Daoy (cell line): ENCODE measurements at places on chromosomes 7 and 10.

DNA sequence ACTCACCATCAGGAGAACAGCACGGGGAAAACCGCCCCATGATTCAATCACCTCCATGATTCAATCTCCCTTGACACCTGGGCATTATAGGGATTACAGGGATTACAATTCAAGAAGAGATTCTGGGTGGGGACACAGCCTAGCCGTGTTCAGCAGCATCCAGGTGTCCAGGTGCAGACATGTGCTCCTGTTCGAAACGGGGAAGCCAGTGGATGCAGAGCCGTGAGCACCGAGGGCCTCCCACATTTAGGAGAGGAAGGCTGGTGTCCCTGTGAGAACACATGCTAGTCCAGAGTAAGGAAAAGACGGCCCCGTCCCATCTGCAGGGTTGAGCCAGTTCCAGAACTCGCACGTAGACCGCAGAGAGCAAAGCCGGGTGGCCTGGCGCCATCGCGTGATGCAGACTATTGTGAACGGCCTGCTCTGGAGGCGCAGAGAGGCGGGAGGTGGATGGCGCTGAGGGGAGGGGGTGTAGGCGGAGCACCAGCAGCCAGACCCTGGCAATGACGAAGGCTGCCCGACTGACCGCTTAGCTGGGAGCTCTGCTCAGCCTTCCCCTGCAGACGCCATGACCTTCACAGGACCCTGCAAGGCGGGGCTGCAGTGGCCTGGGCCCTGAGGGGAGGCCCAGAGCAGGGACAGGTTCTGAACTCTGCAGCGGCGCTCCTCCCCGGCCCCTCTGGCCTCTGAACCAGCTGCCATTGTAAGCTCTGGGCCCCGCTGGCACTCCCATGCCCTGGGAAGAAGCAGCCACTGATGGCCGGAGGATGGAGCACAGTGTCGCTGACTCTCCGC lies 141.6 kb upstream of the TCERG1L start:
- DNase-seq = peak; percentile 20

GRCh38 chr7:128783143-128783861 lies 7.7 kb upstream of the OPN1SW start:
- peak; percentile 89 for DNase-seq

DNA sequence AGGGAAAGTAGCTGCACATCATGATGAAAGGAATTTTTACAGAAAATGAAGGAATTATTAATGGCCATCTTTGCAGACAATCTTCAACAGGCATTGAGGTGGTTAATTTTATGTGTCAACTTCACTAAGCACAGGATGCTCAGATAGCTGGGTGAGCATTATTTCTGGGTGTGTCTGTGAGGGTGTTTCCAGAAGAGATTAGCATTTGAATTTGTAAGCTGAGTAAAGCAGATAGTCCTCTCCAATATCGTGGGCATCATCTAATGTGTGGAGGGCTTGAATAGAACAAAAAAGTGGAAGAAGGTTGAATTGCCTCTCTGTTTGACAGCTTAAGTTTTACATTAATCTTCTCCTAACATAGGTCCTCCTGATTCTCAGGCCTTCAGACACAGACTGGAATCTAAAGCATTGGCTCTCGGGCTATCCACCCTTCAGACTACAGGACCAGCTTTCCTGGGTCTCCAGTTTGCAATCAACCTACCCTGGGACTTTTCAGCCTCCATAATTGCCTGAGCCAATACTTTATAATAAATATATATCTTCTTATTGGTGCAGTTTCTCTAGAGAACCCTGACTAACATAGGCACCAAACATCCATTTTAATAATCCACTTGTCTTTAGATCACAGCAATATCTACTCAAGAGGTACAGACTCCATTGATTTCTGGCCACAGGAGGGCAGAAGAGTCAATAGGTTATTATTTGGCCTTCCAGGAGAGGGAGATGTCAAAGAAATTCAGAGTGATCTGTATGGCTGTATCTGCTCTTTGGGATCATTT lies 10.5 kb upstream of the CRPPA start:
- peak; percentile 27 for DNase-seq

GRCh38 chr7:128794020-128794419 lies 2.3 kb downstream of the CCDC136 start:
- DNase-seq = no peak

DNA sequence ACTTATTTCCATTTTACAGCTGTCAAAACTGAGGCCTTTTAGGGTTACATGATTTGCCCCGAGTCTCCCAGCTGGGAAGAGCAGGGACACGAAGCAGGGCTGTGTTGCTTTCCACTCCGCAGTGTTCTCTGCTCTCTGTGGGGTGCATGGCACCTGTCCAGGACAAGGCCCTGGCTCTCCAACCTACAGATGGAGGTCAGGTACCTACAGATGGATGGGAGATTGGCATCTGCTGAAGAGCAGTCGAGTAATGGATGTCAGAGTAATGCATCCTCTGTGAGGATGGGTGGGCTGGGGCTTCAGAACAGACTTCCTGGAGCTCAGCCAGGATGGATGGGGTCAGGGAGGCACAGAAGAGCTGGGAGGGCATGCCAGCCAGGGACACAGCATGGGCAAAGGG lies 85.0 kb downstream of the EMX2 start:
- DNase-seq = no peak

DNA sequence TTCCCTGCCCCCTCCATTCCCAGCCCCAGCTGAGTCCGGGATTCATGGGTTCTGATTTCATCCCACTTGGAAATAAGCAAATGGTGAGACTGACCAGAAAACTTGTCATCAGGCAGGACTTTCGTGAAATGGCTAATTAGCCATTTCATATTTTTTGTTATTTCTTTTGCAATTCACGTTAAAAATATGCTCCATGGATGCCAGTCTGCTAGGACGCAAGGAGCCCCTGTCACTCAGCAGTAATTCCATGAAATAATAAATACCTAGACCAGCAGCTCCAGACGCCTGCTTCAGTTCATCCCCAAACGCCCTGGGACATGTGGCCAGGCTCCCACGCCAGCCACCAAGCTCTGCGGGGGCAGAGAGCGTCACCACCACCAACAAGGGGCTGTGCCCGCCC lies 111.0 kb downstream of the TRIL start:
- DNase-seq = no peak

GRCh38 chr10:46106410-46107255 lies 60.6 kb upstream of the MSMB start:
- DNase-seq = peak; percentile 70

- DNase-seq = no peak
Measured at GRCh38 chr10:5585517-5586206, 60.9 kb downstream of the CALML3 start.

DNA sequence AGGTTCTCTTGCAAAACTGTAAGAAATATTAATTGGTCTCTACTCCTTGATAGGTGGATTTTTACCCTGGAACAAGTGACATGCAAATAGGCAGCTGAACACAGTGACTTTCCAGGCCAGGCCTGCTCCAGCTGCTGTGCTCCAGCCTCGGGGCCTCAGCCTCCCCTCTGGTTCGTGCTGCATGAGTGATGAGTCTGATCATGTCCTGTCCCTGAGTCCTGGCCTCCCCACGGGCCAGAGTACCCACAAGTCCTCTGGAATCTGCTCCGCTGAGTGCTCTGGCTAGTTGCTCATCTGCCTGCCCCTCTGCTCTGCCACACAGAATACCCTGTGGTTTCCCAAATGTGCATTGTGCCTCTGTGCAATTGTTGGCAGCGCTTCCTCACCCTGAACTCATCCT lies 80.1 kb upstream of the PDZD8 start:
- DNase-seq = no peak

GRCh38 chr7:20238754-20239324 lies 21.7 kb upstream of the MACC1 start:
- DNase-seq = peak; percentile 66

GRCh38 chr7:141674702-141675101 lies 27.3 kb downstream of the DENND11 start:
- DNase-seq = peak; percentile 41

DNA sequence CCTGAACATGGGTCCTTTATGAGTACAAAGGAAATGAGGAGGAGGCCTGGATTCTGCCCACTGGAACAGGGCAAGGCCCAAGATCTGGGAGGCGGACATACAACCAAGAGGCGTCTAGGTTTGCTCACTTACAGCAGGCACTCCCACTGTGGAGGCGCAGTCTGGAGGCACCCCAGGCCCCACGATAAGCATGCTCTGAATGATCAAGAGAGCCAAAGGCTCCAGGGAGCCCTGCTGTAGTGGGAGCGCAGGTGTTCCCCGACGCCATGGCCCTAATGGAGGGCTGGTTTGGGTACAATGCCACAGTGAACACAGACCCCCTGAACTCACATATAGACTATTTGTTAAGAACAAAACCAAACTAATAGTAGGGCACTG lies 88.1 kb downstream of the FAM53B start:
- no peak for DNase-seq

DNA sequence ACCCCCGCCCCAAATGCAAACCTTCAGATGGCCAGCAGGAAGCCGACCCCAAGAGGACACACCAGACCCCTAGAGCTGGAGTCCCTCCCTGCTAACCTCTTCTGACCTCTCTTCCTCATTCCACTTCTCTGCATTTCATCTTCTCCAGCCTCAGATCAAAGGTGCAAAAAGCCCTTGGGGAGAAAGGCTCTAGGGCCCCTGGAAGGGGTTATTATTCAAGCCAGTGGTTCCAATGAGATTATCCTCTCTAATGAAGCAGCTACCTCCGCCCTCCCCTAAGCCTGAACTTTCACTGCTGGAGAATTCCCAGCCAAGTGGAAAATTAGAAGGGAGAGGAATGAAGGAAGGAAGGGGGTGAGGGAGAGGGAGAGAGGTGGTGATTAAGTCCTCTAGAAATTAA lies 343.9 kb downstream of the PLXNA4 start:
- DNase-seq = no peak

DNA sequence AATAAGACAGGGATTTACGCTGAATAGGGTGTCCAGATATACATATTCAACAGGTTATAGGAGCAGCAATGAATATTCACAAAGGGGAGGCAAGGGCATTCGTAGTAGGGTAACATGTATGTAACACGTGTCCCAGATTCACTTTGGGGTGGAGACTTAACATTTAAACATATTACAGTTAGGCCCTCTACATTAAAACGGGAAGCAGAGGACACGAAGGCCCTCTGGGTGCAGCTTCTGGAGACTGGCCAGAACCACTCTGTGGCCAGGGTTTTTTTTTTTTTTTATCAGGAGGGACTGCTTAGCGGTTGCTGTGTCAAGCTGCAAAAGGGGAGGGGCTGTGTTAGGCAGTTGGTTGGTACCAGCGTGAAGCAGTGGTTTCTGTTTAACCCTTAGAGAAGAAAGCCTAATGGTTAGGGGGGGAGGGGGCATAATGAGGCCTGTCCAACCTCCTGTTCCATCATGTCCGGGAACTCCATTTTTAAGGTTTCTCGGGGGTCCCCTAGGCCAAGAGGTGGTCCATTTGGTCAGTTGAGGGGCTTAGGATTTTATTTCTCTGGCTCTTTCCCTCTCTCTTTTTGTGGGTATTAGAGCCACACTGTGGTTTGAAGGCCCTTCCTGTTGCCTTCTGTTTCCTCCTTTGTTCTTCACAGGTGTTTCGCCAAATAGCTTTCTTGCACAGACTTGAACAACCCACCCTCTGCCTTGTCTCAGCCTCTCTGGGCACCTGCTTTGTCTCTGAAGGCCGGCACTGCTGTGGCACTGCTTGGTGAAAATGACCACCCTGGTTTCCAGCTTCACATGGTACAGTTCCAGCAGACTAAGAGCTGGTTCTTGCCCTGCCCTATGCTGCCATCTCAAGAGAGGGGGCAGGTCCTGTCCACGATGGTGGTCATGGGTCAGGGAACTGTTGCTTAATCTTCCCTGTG lies 26.4 kb downstream of the PRF1 start:
- DNase-seq = peak; percentile 82

- DNase-seq = no peak
Measured at GRCh38 chr10:110851020-110851612, 20.6 kb upstream of the PDCD4 start.

DNA sequence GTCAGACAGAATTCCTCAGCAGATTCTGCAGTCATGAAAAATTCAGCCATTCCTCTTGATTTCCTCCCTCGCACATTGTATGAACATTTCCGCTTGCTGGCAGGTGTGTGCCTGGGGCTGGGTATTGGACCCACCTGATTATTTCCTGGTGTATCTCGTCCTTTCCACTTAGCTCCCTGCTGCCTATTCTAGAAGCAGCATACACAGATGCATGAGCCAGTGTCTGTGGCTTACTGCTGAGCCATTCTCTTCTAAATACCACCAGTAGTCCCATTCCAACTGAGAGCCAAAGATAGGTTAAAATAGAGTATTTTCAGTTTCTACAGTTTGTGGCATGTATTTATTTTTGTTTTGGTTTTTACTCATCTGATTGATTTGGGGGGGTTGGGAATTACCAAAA lies 270.1 kb upstream of the AKR1E2 start:
- DNase-seq = no peak

DNA sequence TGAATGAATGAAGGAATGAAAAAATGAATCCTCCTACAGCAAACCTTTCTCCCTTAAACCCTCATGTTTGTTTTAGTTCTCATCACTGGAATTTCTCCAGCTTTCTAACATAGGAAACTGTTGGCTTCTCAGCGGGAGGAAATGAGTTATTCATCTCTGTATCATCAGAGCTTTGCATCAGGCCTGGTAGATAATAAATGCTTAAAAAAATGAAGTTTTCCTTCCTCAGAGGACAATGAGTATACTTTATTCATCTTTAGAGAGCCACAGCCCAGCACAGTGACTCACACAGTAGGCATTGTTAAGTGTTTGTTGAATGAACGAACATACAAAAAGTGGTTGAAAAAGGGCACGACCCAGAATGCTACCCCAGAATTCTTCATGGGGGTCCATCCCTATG lies 62.6 kb downstream of the COL13A1 start:
- DNase-seq = peak; percentile 75

GRCh38 chr10:104862-105565 lies 30.2 kb upstream of the ZMYND11 start:
- no peak for DNase-seq

- peak; percentile 40 for DNase-seq
Measured at GRCh38 chr7:100588438-100588837, 2.3 kb downstream of the FBXO24 start.

DNA sequence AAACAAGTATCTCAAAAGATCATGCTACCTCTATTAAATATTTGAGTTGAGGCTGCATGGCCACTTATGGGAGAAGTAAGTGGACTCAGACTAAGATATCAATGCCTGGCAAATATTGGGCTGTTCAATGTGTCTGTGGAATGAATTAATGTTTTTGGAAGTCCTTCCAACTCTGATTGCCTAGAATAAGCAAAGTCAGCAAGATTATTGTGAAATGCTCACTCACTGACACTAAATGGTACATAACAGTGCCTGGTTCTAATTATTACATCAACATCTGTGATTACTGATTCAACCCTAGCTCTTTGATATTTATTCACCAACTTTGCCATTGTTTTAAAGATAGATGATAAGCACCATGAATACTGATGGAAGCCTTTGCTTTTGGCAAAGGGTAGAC lies 45.5 kb upstream of the HDAC9 start:
- no peak for DNase-seq

- DNase-seq = peak; percentile 24
Measured at GRCh38 chr10:102673819-102674511, 29.7 kb downstream of the TRIM8 start.

- peak; percentile 51 for DNase-seq
Measured at GRCh38 chr7:39407137-39407536, 159.1 kb upstream of the YAE1 start.

- peak; percentile 39 for DNase-seq
Measured at GRCh38 chr10:116947841-116948529, 57.0 kb downstream of the SHTN1 start.
